ENCODE measurements at places on chromosomes 13 and 19. TPM values are rescaled to one million over a fixed set of nuclear protein-coding genes. Genes with fewer than 3 reads are reported as not detected.
A peak's percentile ranks its signal among the peaks of the same experiment; 100 is the strongest.

C13orf42 gene
- total RNA-seq: not detected

ACP7 gene
- not detected for total RNA-seq

DNA sequence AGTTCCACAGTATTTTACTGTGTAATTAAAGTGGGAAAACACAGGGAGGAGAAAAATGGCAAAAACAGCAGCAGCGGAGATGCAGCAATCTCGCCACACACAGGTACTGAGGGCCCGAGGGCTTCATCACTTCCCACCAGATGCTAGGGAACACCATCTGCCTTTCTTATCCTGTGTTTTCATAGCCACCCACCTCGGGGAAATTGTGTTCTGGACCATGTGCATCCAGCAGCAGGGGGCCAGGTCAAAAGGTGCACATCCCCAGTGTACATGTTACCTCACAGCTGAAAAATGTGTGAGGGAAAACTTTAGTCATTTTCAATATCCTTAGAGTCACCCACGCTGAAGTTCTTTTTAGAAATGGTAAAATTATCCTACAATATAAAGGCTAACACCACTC, 30.2 kb downstream of the PDCD5 start:
- no peak for DNase-seq

DNA sequence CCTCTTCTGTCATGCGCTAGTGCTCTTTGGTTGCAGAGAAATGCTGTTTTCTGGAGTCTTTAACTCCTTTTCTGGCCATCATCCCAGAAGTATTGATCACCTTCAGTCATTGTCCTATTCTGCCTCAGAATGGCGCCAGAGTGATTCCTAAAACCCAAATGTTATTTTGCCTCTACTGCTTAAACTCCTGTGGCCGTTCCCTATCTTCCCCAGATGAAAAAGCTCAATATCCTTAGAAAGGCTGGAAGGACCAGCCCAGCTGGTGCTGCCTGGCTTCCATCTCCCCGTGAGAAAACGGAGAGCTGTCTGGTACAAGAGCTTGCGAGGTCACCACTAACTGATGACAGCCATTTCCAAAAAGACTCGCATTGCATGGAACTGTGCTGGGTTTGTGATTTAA, 179.1 kb downstream of the RBM26 start:
- DNase-seq: no peak

LATS2 gene
- total RNA-seq: 22.1 TPM

SYT5 gene
- not detected for total RNA-seq

- DNase-seq: no peak
These were observed 65.6 kb downstream of the RBM26 start for GRCh38 chr13:79340490-79340889.

- no peak for DNase-seq
These were observed 773.4 kb upstream of the SLITRK1 start for GRCh38 chr13:84655677-84656076.

DNA sequence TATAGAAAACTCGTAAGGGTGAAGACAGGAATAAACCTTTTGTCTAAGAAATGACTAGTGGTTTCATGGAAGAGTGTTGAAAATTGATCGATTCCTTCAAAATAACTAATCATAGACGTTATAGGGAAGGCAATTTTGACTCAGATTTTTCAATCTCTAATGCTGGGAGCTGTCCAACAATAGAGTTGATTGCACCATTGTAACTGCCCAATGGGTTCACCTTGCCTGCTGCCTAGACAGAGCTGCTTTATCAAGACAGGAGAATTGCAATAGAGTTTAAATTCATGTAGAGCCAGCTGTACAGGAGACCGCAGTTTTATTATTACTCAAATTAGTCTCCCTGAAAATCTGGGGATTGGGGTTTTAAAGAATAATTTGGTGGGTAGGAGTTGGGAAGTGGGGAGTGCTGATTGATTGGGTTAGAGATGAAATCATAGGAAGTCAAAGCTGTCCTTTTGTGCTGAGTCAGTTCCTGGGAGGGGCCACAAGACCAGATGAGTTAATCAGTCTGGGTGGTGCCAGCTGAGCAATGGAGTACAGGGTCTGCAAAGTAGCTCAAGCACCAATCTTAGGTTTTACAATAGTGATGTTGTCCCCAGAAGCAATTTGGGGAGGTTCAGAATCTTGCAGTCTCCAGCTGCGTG, 16.8 kb upstream of the ADGRE2 start:
- no peak for DNase-seq

DNA sequence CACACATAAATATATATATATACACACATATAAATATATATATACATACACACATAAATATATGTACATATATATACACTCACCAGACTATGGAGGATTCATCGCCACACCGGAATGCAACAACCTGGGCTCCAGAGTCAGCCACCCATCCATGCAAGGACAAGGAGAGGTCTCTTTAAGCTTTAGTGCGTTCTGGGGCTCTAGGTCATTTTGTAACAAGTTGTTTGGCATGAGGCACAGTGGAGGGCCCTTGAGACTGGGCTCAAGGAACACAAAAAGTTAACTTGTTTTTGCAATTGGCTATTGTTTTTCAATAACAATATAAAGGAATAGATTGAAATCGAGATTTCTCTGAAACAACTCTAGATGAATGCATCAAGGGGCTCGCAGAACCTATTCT, 4.9 kb upstream of the ZNF90 start:
- no peak for DNase-seq

SLC25A41 gene
- 0.36 TPM for total RNA-seq

PRODH2 gene
- total RNA-seq: not detected

PROZ gene
- not detected for total RNA-seq

STK11 gene
- total RNA-seq: 57.5 TPM

SYDE1 gene
- 17.1 TPM for total RNA-seq

PEG3 gene
- 12.2 TPM for total RNA-seq

GRCh38 chr13:49806126-49806536, 13.6 kb upstream of the KPNA3 start:
- DNase-seq: no peak

ZNF557 gene
- total RNA-seq: 5.1 TPM

ZNF577 gene
- total RNA-seq: 8.4 TPM

- DNase-seq: no peak
These were observed 10.4 kb upstream of the LCP1 start for GRCh38 chr13:46192412-46192811.

DACH1 gene
- 1.3 TPM for total RNA-seq

ZNF534 gene
- total RNA-seq: 0.59 TPM

GRCh38 chr13:52034616-52035226, 10.2 kb downstream of the UTP14C start:
- DNase-seq: no peak

GRCh38 chr13:74641586-74641985, 507.4 kb upstream of the KLF12 start:
- no peak for DNase-seq

DNA sequence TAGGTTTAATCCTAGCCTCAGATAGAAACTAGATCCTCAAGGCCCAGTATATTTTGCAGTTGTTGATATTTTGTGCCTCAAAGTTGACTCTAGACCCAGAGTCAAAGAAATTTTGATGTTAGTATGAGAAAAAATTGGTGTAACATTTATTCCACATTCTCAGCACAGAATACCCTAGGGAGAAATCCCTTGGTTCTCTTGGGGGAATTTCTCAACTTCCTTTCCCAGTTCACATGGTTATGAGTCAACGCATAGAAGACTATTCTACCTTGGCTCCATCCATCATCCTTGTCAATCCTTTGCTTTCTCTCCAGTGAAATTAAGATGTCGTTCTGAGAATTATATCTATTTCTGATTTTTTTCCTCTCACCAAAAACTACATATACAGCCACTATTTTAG, 145.3 kb downstream of the POSTN start:
- no peak for DNase-seq

DNA sequence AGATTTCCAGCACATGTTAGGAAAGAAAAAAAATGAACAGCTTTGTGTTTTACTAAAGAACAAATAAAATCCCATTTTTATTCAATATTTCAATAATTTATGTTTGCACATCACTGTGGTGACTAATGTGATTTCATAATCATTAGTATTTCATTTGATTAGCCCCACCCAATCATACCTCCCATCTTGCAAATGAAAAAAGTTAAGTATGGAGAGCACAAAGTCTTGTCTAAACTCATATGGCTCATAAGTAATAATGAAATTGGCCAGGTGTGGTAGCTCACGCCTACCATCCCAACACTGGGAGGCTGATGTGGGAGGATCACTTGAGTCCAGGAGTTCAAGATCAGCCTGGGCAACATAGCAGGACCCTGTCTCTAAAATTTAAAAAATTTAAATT, 3.8 kb downstream of the ZNF490 start:
- no peak for DNase-seq

DNA sequence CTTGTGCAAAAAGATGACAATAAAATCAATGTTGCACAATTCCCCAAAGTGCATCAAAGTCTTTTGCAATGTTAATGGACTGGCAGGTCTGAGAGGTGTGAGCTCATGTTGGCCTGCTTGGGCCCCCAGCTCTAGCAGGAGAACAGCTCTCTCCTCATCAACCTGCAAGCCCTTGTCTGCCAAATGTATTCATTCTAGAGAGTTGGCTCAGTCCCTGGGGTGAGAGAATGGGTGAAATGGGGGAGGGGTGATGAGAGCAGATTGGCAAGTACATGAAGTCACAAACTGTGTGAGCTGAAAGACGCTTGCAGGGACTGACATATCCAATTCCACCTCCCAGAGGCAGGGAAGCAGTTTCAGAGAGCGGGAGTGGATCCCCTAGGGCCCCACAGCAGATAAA, 465.1 kb upstream of the ZNF507 start:
- no peak for DNase-seq

DNA sequence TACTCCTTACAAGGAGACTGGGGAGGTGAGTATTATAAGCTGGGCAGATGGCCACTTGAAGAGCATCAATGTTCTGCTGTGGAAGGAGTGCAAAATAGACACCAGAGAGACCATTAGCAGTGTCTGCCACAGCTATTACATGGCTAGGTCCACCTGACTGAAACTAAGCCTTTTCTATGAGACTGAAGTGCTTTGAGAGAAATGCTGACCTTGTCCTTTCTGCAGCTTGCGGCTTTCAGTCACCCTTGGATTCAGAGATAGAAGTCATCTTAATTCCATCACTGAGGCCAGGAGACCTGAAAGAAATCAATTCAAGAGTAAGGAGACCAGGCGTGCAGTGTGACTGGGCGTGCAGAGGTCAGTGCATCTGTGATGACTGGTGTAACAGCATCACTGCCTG, 1.3 kb upstream of the ZFP28 start:
- DNase-seq: no peak

PSG3 gene
- total RNA-seq: not detected

DNA sequence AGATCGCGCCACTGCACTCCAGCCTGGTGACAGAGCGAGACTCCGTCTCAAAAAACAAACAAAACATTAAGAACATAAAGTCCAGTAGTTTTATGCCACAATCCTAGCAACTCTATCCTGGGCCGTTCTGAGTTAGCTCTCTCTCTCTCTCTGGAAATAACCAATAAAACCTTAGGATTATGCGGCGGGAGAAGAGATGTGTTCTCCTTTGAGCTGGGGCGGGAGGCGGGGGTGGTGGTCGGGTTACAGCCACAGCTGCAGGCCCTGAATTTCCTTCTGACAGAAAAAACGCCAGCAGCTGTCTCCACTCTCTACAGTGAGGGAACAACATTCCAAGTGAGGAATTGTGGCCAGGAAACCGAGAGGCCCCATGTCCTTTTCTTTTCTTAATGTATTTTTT, 9.1 kb upstream of the PNMA8A start:
- DNase-seq: peak; percentile 76

GRCh38 chr13:69461397-69461796, 646.2 kb upstream of the ATXN8OS start:
- DNase-seq: no peak

DNA sequence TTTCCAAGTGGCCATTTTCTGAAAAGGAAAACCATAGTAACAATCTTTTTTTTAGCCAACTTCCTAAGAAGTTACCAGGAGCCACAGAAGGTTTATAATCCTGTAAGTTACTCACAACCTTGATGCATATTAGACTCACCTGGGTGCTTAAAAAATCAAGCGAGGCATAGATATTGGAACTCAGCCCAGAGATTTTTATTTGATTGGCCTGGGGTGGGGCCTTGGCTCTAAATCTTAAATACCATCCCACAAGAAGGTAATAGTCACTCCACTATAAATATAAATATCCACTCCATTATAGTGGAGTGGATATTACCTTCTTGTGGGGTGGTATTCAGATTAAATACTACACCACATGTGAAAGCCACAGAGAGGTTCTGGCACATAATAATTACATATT, 429.6 kb downstream of the RFC3 start:
- no peak for DNase-seq

- no peak for DNase-seq
These were observed 312.8 kb upstream of the PCDH20 start for GRCh38 chr13:61728471-61728870.

DNA sequence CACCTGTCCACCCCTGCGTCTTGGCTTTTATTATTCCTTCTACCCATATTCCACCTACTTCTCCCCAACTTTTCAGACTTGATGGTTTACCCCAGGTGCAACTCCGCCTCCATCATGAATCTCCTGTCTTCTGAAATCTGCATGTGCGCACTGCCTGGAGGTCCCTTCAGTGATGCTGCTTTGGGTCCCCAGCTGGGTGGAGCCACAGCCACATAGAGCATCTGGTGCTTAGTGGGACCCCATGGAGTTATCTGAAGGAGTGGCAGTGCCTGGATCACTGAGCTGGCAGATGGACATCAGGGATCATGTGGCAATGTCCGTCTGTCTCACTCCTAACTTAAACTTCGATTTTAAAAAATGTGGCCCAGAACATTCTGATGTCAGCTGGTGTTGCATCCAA, 13.5 kb downstream of the ZNF536 start:
- DNase-seq: no peak

NCAN gene
- total RNA-seq: not detected

DNA sequence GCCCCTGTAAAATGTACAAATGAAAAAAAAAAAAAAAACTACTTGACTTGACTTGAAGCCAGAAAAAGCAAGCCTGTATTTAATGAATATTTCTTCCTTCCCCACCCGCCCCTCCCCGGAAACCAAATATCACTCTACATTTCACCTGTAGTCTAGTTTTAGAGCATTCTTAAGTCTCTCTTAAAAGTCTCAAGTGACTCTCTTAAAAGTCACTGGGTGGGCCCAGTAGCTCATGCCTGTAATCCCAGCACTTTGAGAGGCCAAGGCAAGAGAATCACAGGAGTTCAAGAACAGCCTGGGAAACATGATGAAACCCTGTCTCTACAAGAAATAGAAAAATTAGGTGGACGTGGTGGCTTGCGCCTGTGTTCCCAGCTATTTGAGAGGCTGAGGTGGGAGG, 72.0 kb downstream of the TSC22D1 start:
- DNase-seq: no peak

DNA sequence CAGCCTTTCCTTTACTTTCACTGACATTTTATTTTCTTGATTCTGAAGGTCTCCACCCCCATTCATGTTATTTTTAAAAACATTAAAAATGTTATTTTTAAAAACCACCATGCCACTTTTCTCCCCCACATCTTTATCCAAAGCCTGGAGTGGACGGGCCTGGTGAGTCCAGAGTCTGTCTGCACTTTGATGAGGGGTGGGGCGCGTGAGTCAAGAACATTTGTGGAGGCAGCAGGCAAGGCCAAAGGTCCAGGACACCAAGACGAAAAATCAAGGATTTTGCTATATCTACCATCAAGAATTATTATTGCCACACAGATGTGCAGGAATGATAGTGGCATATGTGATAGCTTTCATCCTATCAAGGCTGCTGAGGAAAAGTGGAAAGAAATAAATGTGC, 224.9 kb downstream of the FGF9 start:
- no peak for DNase-seq

KLK15 gene
- not detected for total RNA-seq
